ENCODE measurements at places on chromosomes 5 and 9. TPM values are rescaled to one million over a fixed set of nuclear protein-coding genes. Genes with fewer than 3 reads are reported as not detected.

Gene PCDHGB2
- total RNA-seq: 0.47 TPM

Gene NUTM2F
- not detected for total RNA-seq

Gene CCNI2
- 0.05 TPM for total RNA-seq

Gene C9orf152
- total RNA-seq: not detected

Gene WHRN
- 0.42 TPM for total RNA-seq

Gene HCN1
- not detected for total RNA-seq

Gene MLANA
- total RNA-seq: 0.05 TPM

Gene STKLD1
- 0.37 TPM for total RNA-seq
